ENCODE measurements at places on chromosomes 1 and 21.

- no peak for DNase-seq
Observed at GRCh38 chr1:157045250-157046218, at the start of gene ARHGEF11. ARHGEF11 (minus strand) TSS chr1:157045742; CDS start chr1:157044330, 1,412 bp downstream.

- DNase-seq = no peak
Observed at GRCh38 chr1:165212229-165212628, 144.3 kb downstream of the LMX1A start.

GRCh38 chr1:22782406-22782805 lies 71.8 kb downstream of the EPHB2 start:
- DNase-seq = no peak

DNA sequence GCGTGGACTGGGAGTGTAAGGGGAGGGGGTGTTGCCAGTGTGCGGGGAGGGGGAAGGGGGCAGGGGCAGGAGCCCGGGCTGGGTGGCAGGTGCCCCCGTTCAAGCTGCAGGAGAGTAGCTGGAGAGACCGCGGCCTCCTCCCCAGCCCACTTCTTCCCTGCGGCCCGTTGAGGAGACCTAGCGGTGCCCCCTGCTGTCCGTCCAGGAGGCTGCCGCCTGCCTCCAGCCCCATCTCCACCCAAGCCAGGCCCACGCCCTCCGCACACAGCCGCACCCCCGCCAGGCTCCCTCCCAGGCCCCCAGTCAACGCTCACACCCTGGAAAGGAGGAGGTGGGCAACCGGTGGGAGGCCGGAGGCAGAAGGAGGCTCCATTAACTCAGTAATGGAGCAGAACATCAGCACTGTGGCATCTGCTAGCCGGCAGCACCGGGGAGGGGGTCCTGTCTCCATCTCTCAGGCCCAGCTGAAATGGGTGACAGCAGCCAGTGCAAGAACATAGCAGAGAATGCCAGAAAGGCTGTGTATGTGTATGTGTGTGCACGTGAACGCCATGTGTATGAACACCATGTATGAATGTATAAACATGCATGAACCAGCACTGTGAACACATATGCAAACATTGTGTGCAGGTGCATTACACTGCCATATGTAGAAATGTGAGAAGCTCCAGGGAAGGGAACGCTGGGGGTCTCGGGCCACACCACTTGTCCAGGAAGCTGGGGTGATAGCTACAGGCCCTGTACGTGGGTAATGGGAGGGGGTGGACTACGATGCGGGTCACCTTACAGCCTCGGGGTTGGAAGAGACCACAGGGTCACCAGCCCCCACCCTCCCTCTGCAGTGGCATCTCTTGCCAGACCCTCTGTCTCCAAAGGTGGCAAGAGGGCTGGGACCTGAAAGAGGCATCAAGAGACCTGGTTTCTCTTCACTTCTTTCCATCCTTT lies 84.6 kb downstream of the SYT2 start:
- peak; percentile 31 for DNase-seq

DNA sequence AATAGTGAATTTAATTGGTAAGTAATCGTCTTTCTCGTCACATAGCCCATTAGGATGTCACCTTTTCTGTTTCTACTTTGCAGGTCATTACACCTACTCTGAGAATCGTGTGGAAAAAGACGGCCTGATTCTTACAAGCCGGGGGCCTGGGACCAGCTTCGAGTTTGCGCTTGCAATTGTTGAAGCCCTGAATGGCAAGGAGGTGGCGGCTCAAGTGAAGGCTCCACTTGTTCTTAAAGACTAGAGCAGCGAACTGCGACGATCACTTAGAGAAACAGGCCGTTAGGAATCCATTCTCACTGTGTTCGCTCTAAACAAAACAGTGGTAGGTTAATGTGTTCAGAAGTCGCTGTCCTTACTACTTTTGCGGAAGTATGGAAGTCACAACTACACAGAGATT lies 23.3 kb downstream of the PARK7 start:
- no peak for DNase-seq

DNA sequence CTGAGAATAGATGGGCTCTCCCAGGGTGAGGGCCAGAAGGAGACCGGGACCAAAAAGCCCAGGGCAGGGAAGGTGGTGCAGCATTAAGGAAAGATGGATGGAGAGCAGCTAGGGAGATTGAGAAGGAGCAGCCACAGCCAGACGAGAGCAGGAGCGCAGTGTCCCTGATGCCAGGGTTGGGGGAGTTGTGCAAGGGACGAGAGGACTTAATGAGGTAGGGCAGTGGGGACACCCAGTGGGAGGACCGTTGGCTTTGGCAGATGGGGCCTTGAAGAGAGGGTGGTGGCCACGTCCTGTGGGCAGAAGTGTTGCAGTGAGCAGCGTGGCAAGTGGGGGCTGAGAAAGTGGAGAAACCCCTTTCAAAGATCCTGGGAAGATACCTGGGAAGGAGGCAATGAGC lies 38.0 kb upstream of the KDM4A start:
- no peak for DNase-seq

DNA sequence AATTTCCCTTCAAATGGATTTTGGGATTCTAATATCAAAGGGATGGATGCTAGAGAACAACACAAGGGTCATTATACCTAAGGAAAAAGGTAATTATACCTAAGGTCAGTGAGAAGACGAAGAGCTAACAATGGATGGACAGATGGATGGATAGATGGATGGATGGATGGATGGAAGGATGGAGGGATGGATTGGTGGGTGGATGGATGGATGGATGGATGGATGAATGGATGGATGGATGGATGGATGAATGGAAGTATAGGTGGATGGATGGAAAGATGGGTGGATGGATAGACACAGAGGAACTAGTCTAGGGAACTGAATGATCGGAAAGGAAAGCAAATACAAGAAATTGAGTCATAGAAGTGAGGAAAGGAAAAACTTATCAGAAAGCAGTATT lies 34.0 kb downstream of the SLC35F3 start:
- DNase-seq = no peak

GRCh38 chr21:41031701-41032220 lies 136.2 kb upstream of the BACE2 start:
- DNase-seq = no peak

All from activated CD4-positive, alpha-beta T cell treated with anti-CD3 and anti-CD28 coated beads, Interleukin-2, amount 50 U/mL, for 4 hours (primary cell).